Ascending aorta (tissue), 2 donors: ENCODE measurements at places on chromosomes 11 and 22.

DNA sequence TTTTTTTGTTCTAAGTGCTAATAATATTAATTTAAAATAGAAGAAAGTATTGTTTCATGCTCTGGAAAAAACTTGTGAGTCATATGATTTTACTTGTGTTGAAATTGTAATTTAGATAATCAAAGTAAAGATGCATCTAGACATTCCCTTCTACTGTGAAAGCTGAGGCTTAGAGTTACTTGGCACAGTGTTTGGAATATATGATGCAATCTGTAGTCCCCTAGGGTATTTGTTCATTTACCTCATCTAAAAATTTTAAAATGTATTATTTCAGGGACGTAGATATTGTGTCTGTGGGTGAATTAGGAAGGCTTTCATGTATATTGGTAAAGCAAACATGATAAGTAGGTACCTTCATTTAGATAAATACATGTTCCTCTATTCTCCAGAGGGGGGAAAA, 793.5 kb upstream of the CNTN5 start:
- no peaks in the 10 kb centered on the region for H3K4me1 ChIP-seq
- DNase-seq: no peak
- H3K27ac ChIP-seq: no peak overlapping the region

GRCh38 chr11:8809939-8810539, 101.0 kb upstream of the AKIP1 start:
- H3K27ac ChIP-seq: peak overlapping the region; percentile 89
- DNase-seq: no peak

GRCh38 chr11:59247531-59248227, 35.0 kb upstream of the MPEG1 start:
- DNase-seq: no peak
- no peaks in the 10 kb centered on the region for H3K27me3 ChIP-seq
- H3K4me3 ChIP-seq: no peak overlapping the region

- no peak for DNase-seq
- peaks cover 9% of the 10 kb centered on the region for H3K36me3 ChIP-seq
- no peaks in the 10 kb centered on the region for H3K4me1 ChIP-seq
These were observed 31.4 kb downstream of the CBL start for GRCh38 chr11:119237515-119237914.

- DNase-seq: no peak
- no peaks in the 10 kb centered on the region for H3K4me1 ChIP-seq
- H3K27me3 ChIP-seq: no peaks in the 10 kb centered on the region
- no peak overlapping the region for H3K4me3 ChIP-seq
- peaks cover 31% of the 10 kb centered on the region for H3K36me3 ChIP-seq
- no peak overlapping the region for H3K27ac ChIP-seq
These were observed 10.9 kb downstream of the TRIM22 start for GRCh38 chr11:5700421-5701054.

DNA sequence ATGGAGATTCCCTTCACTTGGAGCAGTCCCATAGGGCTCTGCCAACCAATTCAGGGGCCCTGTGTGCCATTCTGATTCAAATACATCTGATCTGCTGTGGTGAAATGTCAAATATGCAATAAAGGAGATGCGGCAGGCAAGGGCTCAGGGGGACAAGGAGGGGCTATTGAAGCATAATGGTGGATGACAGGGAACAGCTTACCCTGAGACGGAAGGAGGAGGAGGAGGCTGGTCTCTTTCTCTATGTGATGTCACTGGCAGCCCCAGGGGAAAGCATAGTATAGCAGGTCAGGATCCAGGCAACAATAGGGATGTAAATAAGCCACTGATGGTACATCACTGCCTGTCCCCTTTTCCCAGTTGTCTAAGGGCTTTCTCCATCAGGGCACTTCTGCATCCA, 350.9 kb upstream of the SYN3 start:
- H3K4me3 ChIP-seq: no peak overlapping the region
- H3K4me1 ChIP-seq: no peaks in the 10 kb centered on the region
- no peak overlapping the region for H3K27ac ChIP-seq
- H3K27me3 ChIP-seq: no peaks in the 10 kb centered on the region

DNA sequence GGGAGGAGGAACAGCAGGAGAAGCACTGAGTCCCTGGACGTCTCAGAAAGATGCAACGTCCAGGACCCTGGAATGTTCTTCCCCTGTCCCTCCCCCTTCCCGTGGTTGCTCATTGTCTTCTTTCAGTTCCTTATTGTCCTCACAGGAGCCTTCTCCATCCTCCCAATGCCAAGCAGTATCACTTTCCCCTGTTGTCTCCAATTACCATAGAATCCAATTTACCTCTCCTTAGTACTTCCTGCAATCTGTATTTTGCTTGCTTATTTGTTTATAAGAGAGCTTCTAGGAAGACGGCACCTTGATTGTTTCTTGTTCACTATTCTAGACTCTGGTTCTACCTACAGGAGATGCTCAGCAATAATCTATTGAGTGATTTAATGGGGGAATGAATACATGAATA, 1273.7 kb downstream of the LRRC4C start:
- H3K27ac ChIP-seq: no peak overlapping the region
- no peak overlapping the region for H3K4me3 ChIP-seq
- H3K27me3 ChIP-seq: no peaks in the 10 kb centered on the region
- no peak for DNase-seq
- H3K36me3 ChIP-seq: no peaks in the 10 kb centered on the region
- no peaks in the 10 kb centered on the region for H3K4me1 ChIP-seq

DNA sequence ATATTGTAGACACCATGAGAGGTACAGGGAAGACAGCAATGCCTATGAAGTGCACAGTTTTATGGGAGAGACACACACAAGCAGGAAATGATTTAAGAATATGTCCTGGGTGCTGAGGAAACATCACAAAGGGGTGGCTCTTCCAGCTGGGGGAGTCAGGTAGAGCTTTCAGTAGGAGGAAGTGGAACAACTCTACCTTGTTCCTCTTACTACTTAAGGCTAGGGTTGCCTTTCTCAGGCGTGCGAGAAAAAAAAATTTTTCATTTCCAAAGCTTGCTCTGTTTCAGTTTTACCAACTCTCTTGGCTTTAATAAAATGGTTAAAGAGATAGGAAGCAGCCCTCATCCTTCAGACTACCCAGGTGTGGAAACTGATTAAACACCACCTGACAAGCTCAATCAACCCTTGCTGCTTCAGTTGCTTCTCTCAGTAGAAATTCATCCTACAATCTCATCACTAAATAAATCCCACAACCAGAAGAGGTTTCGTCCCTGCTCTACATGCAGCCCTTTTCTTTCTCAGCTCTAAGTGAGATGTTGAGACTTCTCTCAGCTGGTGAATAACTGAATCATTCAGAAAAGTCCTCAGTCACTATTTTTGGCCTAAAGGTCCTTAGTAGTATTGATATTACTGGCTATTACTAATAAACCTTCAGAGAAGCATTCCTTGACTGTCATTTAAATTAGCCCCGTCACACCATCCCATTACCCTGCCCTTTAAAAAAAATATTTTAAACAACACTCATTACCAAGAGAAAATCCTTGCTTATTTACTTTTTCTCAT, 5.9 kb downstream of the ABTB2 start:
- no peaks in the 10 kb centered on the region for H3K36me3 ChIP-seq
- H3K4me1 ChIP-seq: peaks cover 4% of the 10 kb centered on the region
- no peak overlapping the region for H3K27ac ChIP-seq

DNA sequence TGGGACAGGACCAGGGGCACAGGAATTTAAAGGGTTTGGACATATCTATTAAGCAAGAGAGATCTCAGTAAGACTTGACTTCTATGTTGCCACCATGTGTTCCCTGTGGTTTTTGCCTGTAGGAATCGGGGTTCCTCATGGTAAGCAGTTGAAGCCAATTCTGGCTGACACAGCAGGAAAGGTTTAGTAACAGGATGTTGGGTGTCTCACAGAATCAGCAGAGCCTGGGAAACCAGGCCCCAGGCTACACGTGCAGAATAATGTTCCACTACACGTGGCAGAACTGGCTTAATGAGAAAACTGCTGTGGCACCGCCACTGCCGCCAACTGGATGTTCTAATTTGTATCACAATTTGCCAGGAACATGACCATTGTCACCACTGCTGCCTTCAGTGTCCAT, 264.6 kb upstream of the PLET1 start:
- H3K27ac ChIP-seq: peak overlapping the region; percentile 70
- H3K4me3 ChIP-seq: no peak overlapping the region
- DNase-seq: peak; percentile 71
- H3K27me3 ChIP-seq: no peaks in the 10 kb centered on the region
- H3K36me3 ChIP-seq: no peaks in the 10 kb centered on the region

DNA sequence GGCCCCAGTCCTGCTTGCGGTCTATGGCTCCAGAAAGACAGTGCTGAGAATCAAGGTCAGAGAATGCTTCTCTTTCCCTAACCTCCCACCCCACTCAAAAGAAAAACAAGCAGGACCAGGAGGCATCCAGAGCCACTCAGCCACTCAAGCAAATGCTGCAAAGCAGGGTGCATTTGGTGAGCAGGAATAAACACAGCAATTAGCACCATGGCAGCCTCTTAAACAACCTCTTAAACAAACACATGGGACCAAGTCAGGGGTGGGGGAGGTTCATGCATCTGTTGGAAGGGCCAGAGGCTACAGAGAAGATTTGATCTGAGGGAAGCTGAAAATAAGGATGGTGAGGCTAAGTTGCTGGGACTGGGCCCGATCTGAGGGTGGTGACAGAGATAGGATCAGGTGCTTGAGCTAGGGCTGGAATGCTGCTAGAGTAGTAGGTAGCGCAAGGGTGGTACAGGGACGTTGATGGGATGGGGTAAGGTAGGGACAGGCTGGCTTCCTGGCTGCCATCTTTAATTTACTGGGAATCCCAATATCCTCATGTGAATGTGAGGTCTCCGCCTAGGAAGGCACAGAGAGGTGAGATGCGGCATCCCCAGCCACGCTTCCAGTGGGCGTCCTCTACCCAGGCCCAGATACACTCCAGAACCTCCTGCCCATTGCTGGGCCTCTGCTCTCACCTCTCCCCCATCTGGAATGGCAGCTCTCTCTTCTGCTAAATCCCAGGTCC, 26.6 kb upstream of the LMO1 start:
- DNase-seq: peak; percentile 43
- H3K27ac ChIP-seq: no peak overlapping the region
- no peaks in the 10 kb centered on the region for H3K36me3 ChIP-seq
- H3K4me3 ChIP-seq: no peak overlapping the region
- H3K27me3 ChIP-seq: no peaks in the 10 kb centered on the region

DNA sequence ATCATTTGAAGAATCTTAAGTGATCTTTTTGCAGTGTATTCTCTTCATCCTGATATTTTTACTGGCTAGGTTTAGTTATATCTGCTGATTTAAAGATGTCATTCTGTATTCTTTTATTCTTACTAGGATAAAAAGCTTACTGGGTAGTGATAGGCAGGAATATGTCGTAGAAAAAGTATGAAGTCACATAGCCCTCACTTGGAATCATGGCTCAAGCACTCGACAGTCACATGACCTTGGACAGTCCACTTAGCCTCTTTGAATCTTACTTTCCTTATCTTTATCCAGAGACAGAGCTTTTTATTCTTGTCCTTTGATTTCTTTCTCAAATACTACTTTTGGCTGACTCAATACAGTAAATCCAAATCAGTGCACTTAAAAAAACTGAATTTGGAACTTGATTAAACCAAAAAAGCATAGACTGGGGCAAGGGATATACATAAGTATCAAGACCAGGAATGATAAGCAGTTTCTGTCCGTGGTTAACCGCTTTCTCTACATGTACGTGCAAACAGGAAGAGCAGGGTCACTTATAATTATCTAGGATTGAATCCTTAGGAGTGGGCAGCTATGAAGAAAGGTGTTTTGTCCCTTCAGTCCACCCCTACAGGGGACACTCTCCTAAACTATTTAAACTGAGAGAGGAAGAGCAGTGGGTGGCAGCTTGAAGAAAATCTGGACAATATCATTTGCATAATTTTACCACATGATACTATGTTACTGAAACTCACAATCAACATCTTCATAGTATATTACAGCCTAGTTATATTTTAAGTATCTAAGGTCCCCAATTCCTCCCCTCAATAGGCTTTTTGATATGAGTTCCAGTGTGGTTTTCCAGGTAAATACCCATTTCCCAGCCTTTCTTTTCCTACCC, 8.0 kb downstream of the MMP7 start:
- H3K36me3 ChIP-seq: no peaks in the 10 kb centered on the region
- no peak for DNase-seq
- H3K4me1 ChIP-seq: no peaks in the 10 kb centered on the region
- no peaks in the 10 kb centered on the region for H3K27me3 ChIP-seq
- H3K4me3 ChIP-seq: no peak overlapping the region

GRCh38 chr11:57348636-57349313, 10.6 kb downstream of the P2RX3 start:
- H3K4me1 ChIP-seq: no peaks in the 10 kb centered on the region
- H3K36me3 ChIP-seq: no peaks in the 10 kb centered on the region
- no peak overlapping the region for H3K27ac ChIP-seq
- H3K4me3 ChIP-seq: no peak overlapping the region

DNA sequence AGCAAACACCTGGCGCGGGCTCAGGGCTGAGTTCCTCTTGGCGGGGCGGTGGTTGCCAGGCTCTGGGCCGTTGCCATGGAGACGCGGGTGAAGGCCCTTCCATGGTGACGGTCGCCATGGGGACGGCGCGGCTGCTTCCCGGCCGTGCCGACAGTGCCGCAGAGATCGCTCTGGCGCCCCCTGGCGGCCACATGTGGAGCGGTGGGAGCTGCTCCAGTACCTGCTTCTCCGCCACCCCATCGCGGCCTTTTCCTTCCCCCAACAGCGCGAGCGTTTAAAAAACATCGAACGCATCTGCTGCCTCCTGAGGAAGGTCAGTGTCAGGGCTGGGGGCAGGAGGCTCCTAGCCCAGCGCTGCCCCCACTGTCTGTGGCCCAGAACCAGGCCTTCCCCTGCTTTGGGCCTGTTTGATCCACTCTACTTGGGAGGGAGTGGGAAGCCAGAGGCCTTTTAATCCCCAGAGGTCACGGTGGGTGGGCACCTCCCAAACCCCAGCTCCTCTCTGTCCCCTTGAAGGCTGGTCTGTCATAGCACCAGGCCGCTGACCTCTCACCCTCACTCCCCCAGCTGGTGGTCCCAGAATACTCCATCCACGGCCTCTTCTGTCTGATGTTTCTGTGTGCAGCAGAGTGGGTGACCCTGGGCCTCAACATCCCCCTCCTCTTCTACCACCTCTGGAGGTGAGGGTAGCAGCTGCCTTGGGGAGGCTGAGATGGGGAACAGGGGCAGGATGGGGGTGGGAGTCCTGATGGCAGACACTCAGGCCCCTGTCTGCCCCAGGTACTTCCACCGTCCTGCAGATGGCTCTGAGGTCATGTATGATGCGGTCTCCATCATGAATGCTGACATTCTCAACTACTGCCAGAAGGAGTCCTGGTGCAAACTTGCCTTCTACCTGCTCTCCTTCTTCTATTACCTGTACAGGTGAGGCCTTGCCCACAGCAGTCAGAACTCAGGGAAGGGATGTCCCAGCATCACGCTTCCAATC, 4.8 kb downstream of the CNIH2 start:
- H3K4me1 ChIP-seq: peaks cover 22% of the 10 kb centered on the region
- H3K36me3 ChIP-seq: no peaks in the 10 kb centered on the region
- no peak overlapping the region for H3K4me3 ChIP-seq
- DNase-seq: peak; percentile 92
- H3K27me3 ChIP-seq: no peaks in the 10 kb centered on the region
- H3K27ac ChIP-seq: no peak overlapping the region

GRCh38 chr11:58829786-58830185, 14.7 kb downstream of the GLYATL2 start:
- no peak for DNase-seq
- H3K27ac ChIP-seq: no peak overlapping the region
- H3K4me3 ChIP-seq: no peak overlapping the region
- no peaks in the 10 kb centered on the region for H3K36me3 ChIP-seq
- H3K27me3 ChIP-seq: no peaks in the 10 kb centered on the region

- H3K36me3 ChIP-seq: peaks cover 27% of the 10 kb centered on the region
- H3K4me1 ChIP-seq: peaks cover 8% of the 10 kb centered on the region
- H3K4me3 ChIP-seq: peak overlapping the region; percentile 33
- no peaks in the 10 kb centered on the region for H3K27me3 ChIP-seq
These were observed 9.4 kb downstream of the LRRC75B start for GRCh38 chr22:24583221-24584165.
